ENCODE measurements at places on chromosomes 7 and 10.
A peak's percentile ranks its signal among the peaks of the same experiment; 100 is the strongest.

- DNase-seq = no peak
Measured at GRCh38 chr10:43903451-43903850, 254.8 kb upstream of the ZNF32 start.

DNA sequence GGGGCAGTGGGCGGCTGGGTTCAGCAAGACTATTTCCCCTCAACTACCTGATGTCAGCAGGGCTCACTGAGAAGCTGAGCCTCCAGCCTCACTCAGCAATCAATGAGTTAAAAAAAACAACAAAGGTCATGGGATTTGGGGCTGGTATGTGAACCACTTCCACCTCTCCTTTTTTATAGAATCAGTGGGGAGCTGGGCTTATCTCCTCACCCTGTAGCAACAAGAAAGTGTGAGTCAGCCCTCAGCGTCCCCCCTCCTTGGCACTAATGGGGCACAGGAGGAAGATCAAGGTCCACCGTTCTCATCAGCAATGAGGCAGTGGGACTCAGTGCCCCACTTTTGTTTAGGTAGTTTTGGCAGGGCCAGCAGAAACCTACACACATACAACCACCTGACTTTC lies 823.5 kb upstream of the POM121L12 start:
- DNase-seq = no peak

- DNase-seq = peak; percentile 20
Measured at GRCh38 chr10:17847585-17848296, 38.6 kb downstream of the MRC1 start.

DNA sequence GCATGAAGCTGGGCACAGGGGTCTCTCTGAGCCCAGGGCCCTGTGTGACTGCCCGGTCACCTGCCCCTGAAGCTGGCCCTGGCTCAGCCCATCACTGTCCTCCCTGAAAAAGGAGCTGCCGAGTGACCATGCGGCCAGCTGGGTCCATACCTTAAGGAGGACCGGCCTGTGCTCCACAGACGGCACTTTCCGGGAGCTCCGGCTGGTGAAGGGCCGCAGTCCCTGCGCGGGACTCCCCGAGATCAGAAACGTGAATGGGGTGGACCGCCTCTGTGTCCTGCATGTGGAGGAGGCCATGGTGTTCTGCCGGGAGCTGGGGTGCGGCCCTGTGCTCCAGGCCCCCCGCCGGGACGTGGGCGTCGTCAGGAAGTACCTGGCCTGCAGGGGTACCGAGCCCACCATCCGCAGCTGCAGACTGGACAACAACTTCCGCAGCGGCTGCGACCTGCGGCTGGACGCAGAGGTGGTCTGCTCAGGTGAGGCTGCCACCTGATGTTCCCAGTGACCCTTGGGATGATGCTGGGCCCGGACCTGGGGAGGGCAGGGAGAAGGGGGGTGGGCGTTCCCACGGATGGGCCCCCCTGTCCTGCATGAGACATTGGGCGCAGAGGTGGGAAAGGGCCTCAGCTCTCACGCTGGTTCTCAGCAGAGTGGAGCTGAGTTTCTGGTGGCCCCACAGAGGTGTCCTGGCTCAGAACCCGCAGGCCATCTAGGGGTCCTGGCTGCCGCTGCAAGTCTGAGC lies 3.5 kb downstream of the SCART1 start:
- no peak for DNase-seq

DNA sequence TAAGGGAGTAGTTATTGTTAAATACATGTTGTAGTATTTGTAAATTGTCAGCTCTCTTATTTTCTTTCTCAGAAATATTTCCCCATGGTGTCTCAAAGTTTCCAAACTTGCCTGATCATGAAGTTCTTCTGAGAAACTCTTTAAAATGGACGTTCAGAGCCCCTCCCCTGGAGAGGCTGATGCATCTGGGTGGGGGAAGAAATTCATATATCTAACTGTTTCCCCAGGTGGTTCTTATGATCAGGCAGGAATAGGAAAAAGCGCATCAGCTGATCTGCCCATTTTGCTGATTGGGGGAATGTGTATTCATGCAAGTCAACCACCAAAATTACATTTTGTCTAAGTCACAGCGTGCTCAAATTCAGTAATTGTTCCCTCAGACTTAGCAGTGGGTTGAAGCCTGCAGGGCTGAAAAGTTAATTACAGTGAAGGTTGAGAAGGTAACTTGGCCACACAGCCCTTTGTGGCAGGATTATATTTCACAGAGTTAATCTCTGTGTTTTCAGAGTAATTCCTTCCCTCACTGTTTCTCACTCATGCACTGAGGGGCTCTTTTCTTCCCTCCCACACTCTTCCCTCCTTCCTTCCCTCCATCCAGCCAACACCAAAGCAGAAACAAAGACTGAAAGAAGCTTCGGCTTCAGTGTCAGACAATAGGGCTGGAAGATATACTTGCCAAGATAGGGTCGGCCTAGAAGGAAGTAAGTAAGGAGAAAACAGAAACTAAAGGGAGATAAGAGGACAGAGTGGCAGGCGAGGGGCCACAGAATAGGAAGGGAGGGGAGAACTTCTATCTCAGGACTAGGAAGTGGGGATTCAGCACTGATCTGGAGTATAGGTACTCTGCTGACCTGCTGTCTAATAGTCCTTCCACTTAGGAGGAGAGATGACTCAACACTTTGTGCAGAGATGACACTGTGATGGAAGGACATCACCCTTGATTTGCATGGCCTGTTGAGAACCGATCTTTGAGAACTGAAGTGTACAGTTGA lies 50.5 kb upstream of the STARD3NL start:
- DNase-seq = no peak

DNA sequence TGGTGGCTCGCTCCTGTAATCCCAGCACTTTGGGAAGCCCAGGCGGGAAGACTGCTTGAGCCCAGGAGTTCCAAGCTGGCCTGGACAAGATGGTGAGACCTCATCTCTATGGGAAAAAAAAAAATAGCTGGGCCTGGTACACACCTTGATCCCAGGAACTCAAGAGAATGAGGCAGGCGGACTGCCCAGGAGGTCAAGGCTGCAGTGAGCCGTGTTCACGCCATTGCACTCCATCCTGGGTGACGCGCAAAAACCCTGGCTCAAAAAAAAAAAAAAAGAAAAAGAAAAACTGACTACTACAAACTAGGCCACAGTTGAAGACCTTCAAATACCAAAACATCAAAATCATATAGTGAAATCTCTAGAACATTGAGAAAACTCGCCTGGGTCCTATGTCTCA lies 3.9 kb downstream of the BRAT1 start:
- no peak for DNase-seq

DNA sequence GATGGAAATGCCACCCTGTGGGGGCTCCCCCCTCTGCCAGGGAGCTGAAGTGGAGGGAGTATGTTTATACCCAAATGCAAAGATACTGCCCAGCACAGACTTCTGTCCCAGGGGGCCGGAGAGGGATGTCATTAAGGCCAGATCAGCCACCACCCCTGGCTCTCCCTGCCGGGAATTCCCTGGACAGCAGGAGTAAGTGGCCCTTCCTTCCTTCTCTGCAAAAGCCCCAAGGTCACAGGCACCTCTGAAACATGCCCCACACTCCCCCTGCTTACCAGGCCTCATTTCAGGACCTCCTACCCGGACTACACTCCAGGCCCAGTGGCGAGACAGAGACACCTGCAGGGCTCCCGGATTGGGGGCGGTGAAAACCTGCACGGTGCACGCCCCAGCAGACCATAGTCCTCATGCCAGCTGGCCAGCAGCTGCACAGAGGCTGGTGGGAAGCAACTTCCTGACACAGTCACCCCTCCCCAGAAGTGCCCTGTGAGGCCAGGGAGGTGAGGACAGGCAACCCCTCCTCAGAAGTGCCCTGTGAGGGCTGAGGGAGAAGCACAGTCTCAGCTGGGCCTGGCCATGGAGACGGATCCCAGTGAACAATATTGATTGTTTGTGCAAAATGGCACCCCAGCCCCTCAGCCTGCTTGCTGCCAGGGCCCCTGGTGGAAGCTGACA lies 33.0 kb upstream of the RET start:
- DNase-seq = no peak

DNA sequence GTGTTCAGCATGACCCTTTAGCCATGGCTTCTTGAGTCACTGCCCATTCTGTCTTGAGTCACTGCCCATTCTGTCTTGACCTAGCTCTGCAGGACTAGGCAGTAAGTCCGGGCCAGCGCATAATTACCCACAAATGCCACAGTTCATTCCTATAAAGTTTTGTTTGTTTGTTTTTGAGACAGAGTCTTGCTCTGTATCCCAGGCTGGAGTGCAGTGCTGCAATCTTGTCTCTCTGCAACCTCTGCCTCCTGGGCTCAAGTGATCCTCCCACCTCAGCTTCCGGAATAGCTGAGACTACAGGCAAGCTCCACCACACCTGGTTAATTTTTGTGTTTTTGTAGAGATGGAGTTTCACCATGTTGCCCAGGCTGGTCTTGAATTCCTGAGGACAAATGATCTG lies 32.7 kb upstream of the TARP start:
- DNase-seq = no peak

GRCh38 chr10:12960941-12961340 lies 40.6 kb downstream of the CCDC3 start:
- no peak for DNase-seq

GRCh38 chr7:47721670-47722069 lies 139.8 kb upstream of the TNS3 start:
- DNase-seq = no peak

DNA sequence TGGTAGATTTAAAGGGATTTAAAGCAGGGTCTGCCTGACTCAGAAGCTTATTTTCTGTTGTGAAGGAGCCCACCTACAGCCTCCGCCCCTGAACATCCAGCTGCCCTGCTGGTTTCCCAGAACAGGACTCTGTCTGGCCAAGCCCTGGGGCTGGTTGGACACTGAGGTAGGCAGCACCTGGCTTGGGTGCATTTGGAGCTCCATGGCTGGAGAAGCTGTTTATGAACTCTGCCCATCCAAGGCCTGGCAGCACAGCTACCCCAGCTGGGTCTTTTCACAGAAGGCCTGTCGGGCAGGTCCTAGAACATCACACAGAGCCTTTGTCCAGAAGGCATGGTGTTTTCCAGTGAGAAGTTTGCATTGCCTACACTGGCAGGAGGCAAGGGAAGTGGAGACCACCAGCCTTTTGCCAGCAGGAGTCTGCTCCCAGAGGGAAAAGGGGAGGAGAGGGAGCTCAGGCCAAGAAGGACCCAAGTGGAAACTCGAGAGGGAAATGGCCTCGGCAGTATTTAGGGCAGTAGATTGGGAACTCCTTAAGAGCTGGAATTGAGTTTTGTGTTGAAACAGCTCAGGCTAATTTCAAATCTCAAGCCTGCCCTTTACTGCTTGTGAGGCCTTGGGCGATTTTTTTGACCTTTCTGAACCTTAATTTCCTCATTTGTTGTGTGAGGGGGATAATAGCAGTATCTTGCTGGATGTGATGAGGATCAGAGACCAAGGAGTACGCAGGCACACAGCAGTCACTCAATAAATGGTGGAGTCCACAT lies 12.3 kb upstream of the PDCD4 start:
- no peak for DNase-seq

- DNase-seq = no peak
Measured at GRCh38 chr7:85771516-85771915, 584.7 kb upstream of the SEMA3D start.

GRCh38 chr10:14673189-14673861 lies 101.4 kb downstream of the FAM107B start:
- DNase-seq = no peak

GRCh38 chr7:151261529-151261928 lies 13.0 kb upstream of the SMARCD3 start:
- no peak for DNase-seq

DNA sequence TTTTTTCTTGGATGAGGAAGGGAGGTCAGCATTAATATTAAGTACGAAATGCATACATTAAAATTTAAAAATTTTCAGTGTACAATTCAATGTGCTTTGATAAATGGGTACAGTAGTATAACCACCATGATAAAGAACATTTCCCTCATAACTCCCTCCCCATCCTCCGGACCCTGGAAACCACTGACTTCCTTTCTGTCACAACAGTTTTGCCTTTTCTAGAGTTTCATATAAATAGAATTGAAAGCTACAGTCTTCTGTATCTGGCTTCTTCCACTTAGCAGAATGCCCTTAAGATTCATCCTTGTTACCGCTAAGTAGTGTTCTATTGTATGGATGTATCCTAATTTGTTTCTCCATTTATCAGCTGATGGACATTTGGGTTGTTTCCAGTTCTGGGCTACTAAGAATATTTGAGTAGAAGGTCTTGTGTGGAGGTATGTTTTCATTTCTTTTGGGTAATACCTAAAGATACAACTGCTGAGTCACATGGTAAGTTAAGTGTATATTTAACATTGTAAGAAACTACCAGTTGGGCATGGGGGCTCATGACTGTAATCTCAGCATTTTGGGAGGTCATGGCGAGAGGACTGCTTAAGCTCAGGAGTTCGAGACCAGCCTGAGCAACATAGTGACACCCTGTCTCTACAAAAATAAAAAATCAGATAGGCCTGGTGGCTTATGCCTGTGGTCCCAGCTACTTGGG lies 30.8 kb downstream of the ABI1 start:
- no peak for DNase-seq

- no peak for DNase-seq
Measured at GRCh38 chr10:101195921-101196320, 33.3 kb downstream of the LBX1 start.

- DNase-seq = no peak
Measured at GRCh38 chr7:132179681-132180080, 396.6 kb downstream of the PLXNA4 start.

- no peak for DNase-seq
Measured at GRCh38 chr10:11448545-11449244, 162.8 kb downstream of the USP6NL start.

DNA sequence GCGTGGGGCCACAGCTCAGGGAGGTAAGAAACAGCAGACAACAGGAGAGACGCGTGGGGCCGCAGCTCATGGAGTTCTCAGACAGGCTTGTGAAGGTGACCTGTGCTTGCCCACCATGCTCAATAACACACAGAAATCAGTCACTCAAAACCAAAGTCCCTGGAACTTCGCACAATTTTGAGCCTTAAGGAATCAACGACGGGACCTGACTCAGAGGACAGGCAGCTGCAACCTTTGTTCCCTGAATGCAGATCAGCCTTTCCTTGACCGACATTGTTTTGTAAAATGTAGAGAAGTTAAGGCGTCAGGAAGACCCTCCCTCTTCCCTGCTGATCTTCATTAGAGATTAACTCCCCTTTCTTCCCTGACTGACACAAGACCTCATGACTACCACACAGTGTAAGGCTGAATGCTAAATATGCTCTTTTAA lies 8.5 kb upstream of the KNDC1 start:
- no peak for DNase-seq

DNA sequence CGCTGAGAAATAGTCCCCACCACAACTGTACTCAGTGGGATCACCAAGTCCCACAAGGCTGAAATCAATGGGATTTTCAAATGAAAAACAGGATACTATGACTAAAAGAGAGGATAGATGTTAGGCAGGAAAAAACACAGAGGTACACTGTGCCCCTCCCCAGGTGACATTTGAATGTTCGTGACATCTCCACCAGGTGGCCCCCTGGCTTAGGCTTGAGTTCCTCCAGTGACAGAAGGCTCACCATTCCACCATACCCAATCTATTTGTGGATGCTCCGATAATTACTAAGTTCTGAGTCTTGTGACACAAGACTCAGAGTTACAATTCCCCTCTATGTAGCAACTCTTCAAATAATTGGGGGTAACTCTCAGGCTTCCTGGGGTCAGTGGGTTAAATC lies 77.5 kb upstream of the KCNMA1 start:
- no peak for DNase-seq

- no peak for DNase-seq
Measured at GRCh38 chr10:6514180-6514579, 65.9 kb downstream of the PRKCQ start.

GRCh38 chr10:129919358-129919757 lies 44.7 kb downstream of the EBF3 start:
- DNase-seq = no peak
